ENCODE measurements at places on chromosomes 13 and 19. TPM values are rescaled to one million over a fixed set of nuclear protein-coding genes. Genes with fewer than 3 reads are reported as not detected.

Gene SSC5D
- total RNA-seq: 13.9 TPM

Gene ZNF358
- total RNA-seq: 59.1 TPM

Gene CAPNS1
- total RNA-seq: 647 TPM

Gene ATP1A3
- total RNA-seq: not detected

Gene C1QTNF9B
- total RNA-seq: not detected

Gene TUBB4A
- total RNA-seq: 0.48 TPM

Gene LILRA5
- total RNA-seq: 23.0 TPM

Gene RFPL4AL1
- not detected for total RNA-seq

Gene CEACAM16
- not detected for total RNA-seq

Gene MEIOSIN
- total RNA-seq: not detected

Gene PRX
- 2.3 TPM for total RNA-seq

Gene PLIN5
- total RNA-seq: 62.5 TPM

Gene SIGLEC12
- 1.9 TPM for total RNA-seq

Gene HOMER3
- total RNA-seq: 31.5 TPM

Gene PGLYRP1
- total RNA-seq: 1.6 TPM

Gene LNX2
- total RNA-seq: 4.0 TPM

Gene ZNF563
- total RNA-seq: 2.0 TPM

Gene THSD8
- 2.1 TPM for total RNA-seq
